Erythroblast (primary cell): ENCODE measurements at places on chromosomes 7 and 10.

GRCh38 chr10:101062232-101063049 is 652 bp downstream of the KAZALD1 start:
- peak; percentile 81 for DNase-seq

DNA sequence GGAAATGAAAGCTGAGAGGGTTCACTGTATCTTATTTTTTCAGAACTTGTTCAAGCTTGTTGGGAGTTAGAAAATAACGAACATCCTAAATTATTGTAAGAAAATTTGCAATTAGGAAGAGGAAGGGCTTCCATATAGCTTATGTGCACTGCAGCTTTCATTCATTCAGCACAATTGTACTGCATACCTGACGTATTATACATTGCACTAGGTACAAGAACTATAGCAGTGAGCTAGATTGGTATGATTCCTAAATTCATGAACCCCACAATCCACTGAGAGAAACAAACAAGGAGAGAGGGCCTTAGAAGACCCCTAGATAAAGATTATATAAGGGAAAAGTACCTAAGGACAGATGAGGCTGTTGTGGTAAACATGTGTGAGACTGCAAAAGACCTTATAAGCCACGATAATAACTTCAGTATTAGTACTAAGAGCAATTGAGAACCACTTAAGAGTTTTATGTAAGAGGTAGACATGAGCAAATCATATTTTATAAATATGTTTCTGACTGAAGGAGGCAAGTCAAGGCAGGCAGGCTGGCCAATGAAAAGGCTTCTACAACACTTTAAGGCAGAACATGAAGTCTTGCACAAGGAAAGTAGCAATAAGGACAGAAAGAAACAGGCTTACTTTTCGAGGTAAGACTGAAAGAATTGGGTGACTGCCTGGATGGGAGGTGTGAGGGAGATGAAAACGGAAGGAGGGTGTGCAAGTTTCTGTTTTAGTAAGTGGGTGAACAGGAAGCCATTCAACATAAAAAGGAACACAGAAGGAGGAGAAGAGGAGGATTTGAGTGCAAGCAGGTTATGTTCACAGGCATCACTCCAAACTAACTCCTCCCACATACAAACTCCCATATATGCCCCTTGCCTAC is 77.9 kb upstream of the LRRN3 start:
- no peak for DNase-seq

- DNase-seq, result no peak
Observed at GRCh38 chr10:126012485-126012884, 116.1 kb downstream of the FANK1 start.

GRCh38 chr7:51209426-51209825 is 107.2 kb downstream of the COBL start:
- no peak for DNase-seq

DNA sequence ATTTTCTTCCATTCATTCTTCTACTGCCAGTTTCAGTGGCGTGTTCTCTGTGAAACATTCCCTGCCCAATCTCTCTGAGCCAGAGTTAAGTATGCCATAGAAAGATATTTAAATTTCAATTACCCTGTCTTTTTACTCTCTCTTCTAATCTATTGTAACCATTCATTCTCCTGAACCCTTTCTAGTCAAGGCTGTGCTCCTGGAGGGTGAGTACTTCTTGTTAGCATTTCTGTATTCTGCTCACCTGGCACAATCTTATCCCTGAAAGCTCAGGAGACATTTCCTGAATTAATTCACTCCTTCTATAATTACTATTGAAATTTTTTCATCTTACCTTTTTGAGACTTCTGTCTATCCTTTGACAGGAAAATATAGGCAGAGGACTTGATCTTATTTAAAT is 271.7 kb downstream of the HGF start:
- no peak for DNase-seq

GRCh38 chr7:123355576-123356190 is 155.9 kb upstream of the SLC13A1 start:
- no peak for DNase-seq

GRCh38 chr10:60114765-60115586 is 208.6 kb upstream of the CCDC6 start:
- peak; percentile 10 for DNase-seq

DNA sequence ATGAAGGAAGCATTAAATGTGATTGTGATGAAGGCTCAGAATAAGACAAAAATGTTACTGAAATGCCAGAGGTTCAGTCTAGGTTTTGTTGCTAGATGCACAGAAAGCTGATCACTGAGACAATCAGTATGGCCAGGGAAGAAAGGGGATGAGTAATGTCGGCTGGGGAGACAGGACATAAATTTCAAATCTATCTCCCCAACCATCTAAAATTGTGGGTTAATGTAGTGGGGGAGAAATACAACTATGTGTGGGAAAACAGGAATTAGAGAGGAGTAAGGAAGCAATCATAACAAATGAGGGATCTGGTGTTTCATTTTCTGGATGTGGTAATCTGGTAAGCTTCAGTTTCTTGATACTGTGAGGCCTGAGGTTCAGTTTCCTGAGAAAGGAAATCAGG is 1111.0 kb downstream of the XPNPEP1 start:
- no peak for DNase-seq
